Hematopoietic multipotent progenitor cell treated with erythropoietin and hydrocortisone succinate and interleukin-3 and kit ligand, for 17 days (in vitro differentiated cells): ENCODE measurements at places on chromosomes 16 and 17.
A peak's percentile ranks its signal among the peaks of the same experiment; 100 is the strongest.

DNA sequence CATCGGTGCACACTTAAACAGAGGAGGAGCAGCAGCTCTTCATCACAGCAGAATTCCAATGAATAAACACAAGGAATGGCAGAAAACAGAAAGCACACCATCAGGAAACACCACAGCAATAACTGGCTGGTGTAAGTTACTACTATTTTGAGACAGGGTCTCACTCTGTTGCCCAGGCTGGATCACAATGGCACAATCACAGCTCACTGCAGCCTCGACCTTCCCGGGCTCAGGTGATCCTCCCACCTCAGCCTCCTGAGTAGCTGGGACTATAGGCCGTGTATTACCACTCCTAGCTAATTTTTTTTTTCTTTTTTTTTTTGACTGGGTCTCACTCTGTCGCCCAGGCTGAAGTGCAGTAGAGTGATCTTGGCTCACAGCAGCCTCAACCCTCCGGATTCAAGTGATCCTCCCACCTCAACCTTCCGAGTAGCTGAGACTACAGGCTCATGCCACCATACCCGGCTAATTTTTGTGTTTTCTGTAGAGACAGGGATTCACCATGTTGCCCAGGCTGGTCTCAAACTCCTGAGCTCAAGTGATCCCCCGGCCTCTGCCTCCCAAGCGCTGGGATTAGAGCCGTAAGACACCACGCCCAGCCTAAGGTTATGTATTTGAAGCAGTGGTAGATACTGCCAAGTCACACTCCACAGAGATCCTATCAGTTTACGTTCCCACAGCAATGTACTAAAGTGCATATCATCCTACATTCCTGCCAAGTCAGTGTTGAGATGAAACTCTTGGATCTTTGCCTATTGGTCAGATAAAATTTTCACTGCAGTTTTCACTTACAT is 20.7 kb downstream of the TRAP1 start:
- peak; percentile 88 for DNase-seq

DNA sequence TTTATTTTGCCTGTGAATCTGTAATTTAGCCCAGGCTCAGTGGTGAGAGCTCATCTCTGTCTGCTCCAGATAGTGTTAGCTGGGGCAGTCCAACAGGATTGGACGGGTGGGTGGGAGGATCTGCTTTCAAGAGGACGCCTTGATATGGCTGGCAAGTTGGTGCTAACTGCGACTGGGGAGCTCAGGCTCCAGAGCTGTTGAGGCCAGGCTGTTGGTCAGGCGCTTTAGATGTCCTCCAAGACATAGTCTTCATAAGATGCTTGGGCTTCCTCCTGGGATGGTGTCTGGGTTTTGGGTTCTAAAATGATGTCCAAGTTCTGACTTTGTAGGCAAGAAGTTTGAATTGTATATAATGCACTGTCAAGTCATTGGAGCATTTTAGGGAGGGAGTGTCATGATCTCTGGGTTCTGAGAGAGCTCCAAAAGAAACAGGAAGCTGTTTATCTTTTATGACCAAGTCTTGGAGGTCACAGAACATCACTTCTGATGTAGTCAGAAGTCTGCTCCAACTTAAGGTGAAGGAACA is 12.8 kb upstream of the PCTP start:
- DNase-seq: peak; percentile 42

DNA sequence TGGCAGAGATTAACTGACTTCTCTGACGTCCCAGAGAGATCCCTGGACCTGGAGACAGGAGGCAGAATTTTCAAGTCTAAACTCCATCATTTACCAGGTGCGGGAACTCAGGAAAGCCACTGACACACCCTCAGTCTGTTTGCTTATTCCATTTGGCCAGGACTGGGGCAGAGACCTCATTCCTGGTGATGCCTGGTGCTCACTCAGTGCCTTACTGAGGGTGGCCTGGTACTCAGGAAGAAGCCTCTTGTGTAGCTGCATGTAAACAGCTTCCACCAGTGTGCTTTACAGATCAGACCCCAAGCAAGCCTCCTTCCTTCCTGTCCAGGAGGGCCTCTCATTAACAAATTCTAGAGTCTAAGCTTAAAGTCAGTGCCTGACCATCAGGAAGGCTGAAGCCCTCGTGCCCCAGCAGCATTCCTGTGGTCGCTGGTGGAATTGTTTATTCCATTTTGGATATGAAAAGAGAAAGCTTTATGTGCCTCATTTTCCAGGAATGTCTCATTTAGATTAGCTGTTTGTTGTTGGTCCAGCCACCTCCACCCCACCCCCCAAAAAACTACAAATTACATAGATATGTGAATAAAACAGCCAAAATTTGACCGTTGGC is 236.1 kb upstream of the CDH5 start:
- no peak for DNase-seq

DNA sequence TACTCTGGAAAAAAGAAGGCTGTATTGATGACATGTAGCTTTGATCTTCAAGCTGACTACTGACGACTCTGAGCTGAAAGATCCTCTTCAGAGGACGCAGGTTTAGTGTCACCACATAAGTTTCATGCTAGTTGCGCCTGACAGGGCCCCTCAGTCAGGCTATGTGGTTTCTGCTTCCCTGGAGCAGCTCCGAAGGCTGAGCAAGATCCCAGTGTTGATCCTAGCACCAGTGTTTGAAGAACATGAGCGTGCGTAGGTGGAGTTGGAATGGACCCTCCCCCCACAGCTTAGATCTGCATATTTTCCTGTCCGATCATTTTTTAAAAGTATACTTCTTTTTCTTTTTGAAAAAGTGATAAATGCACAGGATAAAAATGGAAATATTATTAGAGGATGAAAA is 17.3 kb downstream of the BANP start:
- DNase-seq: no peak

- no peak for DNase-seq
These were observed 54.1 kb downstream of the PIMREG start for GRCh38 chr17:6498356-6498755.

- DNase-seq: no peak
These were observed 2.0 kb upstream of the NTAN1 start for GRCh38 chr16:15057681-15058417.

- no peak for DNase-seq
These were observed 97.0 kb upstream of the DNAH17 start for GRCh38 chr17:78674156-78674555.

DNA sequence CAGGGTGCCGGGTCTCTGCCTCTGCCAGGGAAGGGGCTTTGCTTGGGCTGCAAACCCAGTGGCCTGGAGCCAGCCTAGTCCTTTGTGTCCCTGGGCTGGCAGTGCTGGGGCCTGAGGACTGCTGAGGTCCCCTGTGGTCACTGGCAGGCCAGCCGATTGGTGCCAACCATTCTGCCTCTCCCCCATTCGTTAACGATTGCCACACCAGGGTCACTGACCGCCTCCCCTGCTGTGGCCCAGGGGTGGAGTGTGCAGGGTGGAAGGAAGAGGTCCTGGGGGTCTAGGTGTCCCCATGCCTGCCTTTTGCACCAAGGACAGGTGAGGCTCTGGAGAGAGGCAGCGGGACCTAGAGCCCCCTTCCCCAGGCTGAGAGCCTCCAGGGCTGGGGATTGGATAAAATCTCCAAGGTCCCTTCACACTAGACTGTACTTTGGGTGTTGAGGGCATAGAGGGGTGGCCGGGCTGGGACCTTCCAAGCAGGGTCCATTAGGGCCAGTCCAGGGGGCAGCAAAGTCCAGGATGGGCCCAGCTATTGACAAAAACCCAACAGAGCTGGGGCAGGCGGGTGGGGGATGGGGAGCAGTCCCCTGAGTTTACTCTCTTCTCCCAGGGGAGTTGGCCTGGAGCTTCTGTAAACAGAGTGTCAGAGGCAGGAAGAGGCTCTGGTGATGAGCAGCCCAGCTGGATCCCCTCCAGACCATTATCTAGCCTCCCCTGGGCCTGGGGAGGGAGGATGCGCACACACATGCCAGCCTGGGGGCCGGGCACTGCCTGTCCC is 1.1 kb downstream of the VASN start:
- DNase-seq: no peak

DNA sequence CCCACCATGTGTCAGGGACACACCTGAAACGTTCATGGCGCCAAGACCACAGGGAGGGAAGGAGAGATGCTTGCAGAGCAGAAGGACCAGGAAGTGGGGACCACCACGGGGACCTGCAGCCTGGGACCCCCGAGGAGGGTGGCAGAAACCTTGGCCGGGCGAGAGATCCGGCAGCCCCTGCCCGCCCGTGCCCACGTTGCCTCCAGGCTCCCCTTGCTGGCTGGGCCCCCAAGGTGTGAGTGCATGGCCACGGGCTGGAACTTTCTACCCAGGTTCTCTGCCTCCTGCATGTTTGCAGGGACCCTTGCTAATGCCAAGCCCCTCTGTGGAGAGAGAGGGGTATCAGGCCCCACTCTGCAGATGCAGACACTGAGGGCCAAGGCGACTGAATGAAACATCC is 50.4 kb downstream of the USP22 start:
- no peak for DNase-seq

- peak; percentile 83 for DNase-seq
These were observed 30.3 kb downstream of the HMOX2 start for GRCh38 chr16:4506450-4506849.

- no peak for DNase-seq
These were observed 1.2 kb downstream of the SEPHS2 start for GRCh38 chr16:30444231-30445148.
